DMS79 (cell line): ENCODE measurements at places on chromosomes 4 and X.

DNA sequence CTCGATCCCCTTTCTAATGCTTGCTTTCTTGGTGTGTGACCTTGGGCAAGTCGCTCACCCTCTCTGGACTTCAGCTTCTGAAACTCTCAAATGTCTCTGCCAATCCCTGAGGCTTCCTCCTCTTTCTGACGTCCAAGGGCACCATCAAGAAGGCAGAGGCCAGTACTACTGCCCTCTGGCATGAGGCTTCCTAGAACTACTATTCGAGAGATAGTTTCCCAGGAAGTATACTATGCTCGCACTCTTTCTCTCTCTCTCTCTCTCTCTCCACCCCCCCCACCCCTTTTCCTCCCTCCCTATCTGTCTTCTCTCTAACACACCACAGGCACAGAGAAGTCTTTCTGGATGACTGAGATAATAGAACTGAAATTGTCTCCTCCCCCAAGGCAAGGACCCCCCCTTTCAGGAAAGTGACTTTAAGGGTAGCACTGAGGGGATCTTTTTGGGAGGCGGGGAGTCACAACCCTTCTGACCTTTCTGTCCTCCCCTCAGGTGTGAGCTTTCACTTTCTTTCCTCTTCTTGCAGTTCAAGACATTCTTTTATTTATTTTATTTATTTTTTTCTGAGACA is 20.0 kb upstream of the BCOR start:
- DNase-seq: no peak

DNA sequence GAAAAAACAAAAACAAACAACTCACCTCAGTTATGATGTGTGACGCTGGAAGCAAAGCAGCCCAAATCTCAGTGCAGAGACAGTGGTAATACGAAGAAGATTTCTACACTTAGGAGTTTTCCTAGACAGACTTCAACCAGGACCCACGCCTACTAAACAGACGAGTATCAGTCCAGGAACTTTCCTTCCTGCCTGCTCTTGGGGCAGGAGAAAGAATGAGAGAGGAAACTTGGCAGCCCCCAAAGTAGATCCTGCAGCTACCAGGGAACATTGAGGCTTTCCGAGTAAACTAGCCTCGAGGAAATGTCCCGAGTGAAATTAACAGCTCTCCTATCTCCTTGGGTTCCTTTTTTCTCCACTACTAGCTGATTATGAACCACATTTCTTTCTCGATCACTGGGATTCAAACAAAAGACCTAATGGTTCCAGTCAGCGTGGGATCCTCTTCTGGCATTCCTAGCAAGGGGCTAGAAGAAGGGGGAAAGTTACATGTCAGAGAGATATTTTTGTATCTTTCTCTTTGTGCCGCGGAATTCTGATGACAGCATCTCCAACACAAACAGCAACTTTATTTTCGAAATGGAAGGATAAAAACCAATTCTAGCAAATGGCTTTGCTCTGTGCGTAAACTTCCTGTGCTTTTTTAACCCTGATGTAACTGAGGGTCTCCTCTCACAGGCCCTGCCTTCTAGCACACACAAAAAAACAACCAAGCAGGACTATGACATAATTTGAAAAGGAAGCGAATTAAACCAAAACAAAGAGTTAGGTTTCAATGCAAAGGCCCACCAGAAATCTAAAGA is 53.2 kb downstream of the PPM1K start:
- no peak for DNase-seq

DNA sequence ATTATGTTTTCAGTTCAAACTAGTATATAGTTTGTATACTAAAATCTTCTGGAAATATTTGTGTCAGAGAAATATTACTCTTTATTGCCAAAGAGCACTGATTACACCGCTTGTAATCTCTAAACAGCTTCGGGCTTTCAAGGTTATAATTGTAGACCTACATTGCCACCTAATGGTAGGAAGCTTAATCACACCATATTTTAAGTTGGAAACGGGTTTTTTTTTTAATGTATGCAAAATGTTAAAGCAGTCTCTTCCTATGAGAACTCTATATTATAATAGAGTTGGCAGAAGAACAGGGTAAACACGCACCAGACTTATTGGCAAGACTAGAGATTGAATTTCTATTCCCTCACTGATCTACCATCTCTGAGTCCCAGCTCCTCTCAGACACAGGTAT is 19.5 kb upstream of the NFXL1 start:
- DNase-seq: no peak

DNA sequence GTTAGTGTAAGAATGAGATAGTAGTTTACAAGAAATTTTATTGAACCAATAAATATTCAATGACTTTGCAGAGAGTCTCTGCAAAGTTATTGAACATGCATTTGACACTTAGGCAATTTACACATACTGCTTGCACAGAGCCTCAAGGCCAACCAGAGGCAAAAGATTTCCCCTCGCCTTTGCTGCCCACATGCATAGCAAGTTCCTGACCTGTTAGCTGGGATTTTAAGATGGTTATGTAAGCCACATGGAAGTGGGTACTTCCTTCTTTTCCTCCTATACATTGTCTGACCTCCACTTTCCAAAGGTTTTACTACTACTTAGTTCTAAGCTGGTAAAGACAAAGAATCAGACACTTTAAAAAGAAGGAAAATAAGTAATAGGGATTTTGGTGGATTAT is 430.1 kb upstream of the FRG1 start:
- no peak for DNase-seq

DNA sequence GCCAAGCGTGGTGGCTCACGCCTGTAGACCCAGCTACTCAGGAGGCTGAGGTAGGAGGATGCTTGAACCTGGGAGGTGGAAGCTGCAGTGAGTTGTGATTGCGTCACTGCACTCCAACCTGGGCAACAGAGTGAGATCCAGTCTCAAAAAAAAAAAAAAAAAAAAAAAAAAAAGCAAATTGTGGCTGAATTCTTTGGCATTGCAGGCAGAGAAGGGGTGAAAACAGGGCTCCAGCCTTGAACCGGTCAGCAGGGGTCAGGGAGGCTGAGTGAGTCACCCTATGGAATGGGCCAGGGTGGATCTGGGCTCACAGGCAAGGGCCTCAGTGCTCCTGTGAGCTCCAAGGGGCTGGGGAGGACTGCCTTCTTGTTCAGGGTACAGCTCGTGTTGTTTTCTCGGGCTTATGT is 13.2 kb upstream of the FAM3A start:
- DNase-seq: no peak

DNA sequence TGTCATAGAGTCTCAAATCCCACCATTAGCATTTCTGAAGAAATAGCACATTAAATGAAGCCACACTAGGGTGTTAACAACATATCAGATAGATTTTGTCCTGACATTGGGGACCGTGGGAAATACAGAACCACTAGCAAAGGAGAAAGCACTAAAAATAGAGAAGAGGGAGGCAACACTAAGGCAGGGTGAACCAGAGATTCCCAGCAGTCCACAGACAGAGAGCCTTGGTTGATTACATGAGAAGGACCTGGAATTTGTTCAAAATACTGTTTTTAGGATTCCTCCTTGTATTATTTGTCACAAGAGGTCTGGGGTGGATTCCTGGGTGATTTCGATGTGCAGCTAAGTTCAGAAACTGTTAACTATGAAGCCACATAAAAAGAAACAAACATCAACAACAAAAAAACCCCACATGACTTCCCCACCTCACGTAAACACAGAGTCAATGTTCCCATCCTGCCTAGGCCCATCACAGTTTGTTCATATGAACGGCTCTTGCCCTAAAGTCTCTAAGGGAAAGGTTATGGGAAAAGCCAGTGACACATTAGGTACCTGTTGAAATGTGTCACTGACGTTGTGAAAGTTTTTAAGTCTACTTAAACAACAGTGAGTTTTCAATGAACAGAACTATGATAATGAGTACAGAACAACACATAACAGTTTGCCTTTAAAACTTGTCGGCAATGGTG is 23.6 kb upstream of the GRSF1 start:
- DNase-seq: no peak

DNA sequence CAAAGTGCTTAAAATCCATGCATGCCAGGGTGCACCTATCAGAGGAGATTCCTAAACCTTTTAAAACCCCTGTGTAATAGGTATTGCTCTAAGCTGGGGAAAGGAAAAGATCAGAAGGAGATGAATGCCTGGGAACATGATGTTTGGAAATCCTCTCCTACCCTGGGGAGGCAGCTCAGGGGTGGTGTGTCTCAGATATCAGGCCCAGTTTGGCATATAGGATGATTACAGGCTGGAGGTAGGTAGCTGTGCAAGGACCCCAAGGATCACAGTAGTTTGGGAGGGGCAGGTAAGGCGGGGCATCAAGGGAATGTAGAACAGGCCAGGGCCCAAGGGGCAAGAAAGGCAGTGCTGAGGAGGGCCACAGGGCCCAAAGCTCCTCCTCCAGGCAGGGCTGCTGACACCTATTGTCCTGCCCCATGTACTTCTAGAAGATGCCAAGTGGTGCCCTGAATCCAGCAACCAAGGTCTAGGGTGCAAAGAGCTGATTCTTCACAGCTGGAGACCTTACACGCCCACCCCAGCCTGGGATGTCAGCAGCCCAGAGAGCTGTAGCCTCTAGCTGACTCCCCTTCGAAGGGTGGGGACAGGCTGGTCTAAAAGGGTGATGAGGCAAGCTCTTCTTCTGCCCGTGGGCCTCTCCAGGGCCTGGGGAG is 17.6 kb downstream of the SASH3 start:
- DNase-seq: no peak

DNA sequence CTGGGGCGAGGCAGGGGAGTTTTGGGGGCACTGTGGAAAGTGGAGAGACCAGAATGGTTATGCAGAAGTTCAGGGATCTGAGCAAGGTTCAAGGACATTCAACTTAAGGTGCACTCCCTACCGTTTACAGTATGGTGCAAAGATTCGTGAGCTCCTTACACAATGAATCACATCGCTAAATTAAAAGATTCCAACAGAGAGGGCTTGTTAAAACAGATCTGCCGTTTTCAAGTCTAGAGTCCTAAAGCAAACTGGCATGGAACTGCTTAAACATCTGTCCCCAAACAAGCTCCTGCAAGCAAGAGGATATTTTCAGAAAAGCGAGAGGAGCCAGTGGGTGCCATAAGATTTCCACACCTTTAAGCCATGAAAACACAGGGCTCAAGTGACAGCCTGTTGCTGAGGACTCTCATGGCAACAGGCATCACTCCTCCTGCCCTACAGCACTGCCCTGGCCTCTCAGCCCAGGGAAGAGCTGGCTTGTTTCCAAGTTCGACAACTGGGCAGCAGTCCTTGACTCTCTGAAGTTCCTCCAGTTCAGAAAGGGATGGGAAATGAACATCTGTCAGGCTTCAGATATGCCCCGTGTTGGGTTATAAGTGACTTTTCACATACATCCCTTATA is 10.0 kb downstream of the FAM184B start:
- DNase-seq: peak; percentile 40

DNA sequence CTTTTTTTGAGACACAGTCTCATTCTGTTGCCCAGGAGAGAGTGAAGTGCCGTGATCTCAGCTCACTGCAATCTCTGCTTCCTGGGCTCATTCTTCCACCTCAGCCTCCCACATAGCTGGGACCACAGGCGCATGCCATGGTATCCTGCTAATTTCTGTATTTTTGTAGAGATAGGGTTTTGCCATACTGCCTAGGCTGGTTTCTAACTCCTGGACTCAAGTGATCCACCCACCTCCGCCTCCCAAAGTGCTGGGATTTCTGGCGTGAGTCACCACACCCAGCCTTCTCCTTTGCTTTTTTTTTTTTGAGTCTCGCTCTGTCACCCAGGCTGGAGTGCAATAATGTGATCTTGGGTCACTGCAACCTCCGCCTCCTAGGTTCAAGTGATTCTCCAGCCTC is 94.1 kb downstream of the PDS5A start:
- no peak for DNase-seq

DNA sequence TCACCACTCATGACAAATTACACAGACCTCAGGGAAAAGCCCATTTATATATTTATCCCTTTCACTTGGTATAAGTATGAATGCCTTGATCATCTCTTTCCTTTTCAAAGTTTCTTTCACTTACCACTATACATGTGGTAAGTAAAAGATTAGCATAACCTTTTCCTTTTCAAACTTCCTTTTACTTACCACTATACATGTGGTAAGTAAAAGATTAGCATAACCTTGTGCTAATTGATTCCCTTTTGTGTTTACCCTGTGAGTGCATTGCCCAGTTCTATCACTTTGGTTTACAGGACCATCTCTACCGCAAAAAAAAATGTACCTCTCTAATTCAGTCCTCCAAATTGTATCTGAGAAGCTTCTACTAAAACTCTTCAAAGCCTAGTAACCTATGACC is 32.7 kb upstream of the TCEANC start:
- no peak for DNase-seq

DNA sequence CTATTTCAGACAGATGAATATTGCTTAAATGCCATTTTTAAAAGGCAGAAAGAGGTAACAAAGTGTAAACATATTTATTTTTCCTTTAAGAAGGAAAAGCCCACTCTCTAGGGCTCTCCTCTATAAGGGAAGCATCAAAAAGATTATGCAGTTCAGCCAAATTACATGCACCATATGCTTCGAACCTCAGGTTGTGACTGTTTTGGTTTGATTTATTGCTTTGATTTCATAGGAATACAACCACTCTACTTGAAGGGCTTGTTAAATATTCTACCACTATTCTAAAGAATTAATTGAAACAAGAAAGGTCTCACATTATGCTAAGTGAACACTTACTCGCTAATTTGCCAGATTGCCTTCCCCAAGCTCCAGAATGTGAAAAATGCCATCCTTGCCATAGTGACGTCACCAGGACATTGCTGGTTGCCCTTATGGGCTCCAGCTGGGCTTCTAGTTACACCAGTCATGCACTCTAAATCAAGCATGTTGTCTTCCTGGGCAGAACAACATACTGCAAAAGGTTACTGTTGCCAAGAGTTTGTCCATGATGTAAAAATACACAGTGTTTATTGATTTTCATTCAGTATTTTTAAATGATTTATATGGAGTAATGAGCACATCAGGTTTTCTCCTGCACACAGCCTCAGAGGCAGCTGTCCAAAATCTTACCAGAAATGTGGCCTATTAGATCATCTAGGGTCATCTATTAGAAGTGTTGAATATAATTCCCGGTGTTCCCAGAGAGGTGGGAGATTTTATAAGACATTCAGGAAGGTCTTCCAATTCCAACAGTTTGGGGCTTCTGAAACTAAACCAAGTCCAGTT is 164.4 kb upstream of the RAPGEF2 start:
- no peak for DNase-seq

DNA sequence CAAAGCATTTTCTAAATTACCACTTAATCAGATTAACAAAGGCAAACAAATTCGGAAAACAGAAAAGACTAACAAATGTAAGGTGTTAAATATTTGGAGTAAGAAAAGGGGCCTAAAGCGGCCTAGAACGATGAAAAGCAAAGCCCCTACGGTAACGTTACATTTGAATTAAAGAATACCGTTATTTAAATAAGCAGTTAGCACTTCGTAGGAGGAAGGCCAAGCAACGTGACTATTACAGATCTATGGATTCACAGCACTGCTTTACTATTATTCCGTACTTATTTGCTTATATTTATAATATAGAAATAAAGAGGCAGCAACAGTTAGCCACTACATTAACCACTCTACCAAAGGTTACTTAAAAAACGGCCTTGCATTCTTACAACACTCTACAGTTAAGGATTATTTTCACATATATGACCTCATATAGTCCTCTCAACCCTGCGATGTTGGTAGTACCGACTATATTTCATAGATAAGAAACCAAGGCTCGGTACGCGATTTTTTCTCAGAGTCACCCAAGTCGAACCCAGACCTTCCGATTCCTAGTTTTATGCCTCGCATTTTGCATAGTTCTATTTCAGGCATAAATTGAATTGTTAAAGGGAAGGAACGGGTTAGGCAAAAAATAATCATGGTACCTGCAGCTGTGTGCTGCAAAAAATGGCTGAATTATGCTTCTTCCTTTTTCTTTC is 2.9 kb downstream of the KLHL15 start:
- DNase-seq: no peak

- no peak for DNase-seq
These were observed 130.3 kb upstream of the PDLIM3 start for GRCh38 chr4:185665655-185666054.

- DNase-seq: no peak
These were observed 33.7 kb downstream of the CD38 start for GRCh38 chr4:15811703-15812337.
